ENCODE measurements at places on chromosomes 12 and 14.

DNA sequence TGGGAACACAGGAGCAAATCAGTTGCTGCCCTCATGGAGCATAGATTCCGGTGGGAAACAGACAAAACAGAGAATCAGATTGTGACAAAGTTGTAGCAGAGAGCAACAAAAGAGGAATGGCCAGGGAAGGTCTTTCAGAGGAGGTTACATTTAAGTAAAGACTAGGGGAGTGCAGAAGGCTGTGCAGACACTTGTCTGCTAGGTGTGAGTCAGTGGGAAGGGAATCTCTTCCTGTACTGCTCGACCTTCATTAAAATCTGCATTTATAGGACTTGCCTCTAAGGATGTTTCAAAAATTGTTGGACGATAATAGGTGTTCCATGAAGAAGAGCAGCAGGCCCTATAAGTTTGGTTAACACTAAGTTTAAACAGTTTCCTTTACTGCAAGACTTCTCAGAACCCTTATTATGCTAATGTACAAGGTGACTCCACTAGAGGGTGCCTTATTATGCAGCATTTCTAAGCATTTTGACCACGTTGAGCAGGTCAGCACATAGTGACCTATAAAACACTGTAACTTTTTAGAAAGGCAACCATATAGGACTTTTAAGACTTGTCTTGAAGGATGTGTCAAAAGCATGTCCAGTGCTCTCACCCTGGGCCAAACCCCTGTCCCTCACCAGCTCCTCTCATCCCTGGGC, 91.8 kb upstream of the RIC8B start:
- DNase-seq, result no peak

- DNase-seq, result no peak
Measured at GRCh38 chr12:15996254-15996653, 85.1 kb downstream of the DERA start.

DNA sequence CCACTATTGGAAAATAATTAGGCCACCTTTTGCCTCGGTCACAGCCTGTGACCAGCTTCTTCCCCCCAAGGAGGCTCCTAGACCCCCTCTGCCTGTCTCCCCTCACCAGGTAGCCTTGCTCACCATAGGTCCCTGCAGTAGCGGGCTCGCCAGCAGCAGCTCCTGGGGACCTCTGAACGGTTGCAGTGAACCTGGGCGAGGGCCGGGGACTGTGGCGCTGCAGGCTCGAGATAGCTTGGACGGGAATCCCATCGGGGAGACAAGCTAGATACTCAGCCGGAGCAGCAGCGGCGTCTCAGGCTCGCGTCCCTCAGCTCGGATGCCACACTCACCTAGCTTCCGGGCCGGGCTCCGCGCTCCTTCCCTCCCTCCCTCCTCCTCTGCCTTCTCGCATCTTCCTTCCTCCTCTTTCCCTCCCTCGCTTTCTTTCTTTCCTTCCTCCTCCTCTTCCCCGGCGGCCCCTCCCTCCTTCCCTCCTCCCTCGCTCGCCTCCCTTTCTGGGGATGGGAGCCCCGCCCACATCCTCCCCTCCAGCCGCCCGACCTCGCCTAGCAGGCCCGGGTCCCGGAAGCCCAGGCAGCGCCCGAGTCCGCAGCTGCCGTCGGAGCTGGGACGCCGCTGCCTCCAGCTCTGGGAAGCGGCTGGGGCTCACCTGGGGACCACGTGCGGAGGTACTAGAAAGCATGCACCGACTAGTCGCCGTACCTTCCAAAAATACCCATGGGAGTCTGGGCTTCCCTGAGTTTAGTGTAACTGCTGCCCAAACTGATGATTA, at the start of gene BMP4:
Gene BMP4, minus strand, starts transcription at position 399 of the 775 bp plus-strand sequence. CDS start 4,603 bp downstream, outside the sequence.
- DNase-seq, result no peak

DNA sequence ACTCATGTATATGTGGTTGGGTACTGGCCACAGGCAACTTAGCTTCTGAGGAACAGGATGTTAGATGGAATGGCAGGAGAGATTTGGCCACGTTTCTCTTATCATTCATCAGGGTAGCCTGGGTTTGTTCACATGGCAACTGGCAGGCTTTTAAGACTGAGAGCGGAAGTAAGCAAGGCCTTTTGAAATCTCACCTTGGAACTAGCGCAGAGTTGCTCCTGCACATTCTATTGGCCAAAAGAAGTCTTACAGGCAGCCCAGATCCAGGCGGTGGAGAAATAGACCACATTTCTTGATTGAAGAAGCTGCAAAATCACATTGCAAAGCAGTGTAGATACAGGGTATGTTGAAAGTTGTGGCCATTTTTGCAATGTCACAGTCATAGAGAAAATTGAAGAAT, 3.7 kb downstream of the CLEC4A start:
- DNase-seq, result no peak

- DNase-seq, result no peak
Measured at GRCh38 chr14:71194251-71194650, 287.0 kb downstream of the PCNX1 start.

GRCh38 chr12:21598651-21599050, 6.0 kb downstream of the GYS2 start:
- no peak for DNase-seq

- no peak for DNase-seq
Measured at GRCh38 chr14:67133144-67133543, 56.1 kb upstream of the GARIN2 start.

- no peak for DNase-seq
Measured at GRCh38 chr14:64394977-64395633, 7.0 kb downstream of the MTHFD1 start.

DNA sequence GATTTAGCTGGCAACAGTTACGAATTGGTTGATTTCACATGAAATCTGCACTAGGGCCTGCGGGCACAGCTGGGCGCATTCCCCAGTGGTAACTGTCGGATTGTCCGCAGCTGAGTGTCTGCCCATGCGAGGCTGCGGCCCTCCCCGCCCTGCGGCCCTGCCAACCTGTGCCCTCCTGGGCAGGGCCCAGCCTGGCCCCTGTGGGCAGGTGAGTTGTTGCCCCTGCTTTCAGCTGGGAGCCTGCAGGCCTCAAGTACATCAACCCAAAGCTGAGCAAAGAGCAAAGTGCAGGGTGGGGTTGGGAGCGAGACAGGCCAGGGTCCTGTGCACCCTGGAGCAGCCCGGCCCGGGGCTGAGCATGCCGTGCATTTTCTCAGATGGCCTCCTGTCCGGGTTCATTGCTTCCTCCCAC, 89.1 kb downstream of the ADGRD1 start:
- no peak for DNase-seq

DNA sequence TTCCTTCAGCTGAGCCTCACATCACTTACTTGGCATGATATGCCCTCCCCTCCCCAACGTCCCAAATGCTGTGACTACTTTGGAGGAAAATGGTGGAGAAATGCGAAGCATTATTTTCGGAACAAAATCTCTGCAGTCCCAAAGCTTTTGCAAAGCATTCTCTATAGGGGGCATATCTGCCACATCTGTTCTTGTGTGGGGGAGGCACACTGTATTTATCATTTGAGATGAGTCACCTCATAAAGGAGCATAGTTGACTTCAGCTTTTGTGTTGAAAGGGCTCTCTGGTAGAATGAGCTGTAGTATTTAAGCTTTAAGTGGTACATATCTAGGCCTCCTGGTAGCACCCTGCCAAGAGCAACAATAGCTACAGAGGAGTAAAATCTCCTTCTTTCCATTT, 447.5 kb downstream of the ADAMTS20 start:
- no peak for DNase-seq

DNA sequence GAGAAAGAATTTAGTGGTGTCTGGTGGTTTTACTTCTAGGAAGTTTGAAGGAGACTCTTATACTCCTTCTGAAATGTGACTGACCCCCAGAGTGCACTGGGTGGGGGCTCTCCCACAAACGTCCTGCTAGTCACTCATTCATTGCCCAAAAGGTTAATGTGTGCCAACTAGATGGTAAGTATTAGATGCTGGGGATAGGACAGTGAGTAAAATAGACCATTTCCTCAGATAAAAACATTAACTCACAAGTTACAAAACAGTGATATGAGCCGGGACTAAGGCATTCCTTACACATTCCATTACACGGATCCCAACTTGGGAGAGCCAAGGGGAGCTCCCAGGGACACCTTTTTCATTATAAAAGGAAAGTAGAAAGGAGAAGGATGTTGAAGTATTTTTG, 185.1 kb downstream of the ATXN7L3B start:
- DNase-seq, result no peak

DNA sequence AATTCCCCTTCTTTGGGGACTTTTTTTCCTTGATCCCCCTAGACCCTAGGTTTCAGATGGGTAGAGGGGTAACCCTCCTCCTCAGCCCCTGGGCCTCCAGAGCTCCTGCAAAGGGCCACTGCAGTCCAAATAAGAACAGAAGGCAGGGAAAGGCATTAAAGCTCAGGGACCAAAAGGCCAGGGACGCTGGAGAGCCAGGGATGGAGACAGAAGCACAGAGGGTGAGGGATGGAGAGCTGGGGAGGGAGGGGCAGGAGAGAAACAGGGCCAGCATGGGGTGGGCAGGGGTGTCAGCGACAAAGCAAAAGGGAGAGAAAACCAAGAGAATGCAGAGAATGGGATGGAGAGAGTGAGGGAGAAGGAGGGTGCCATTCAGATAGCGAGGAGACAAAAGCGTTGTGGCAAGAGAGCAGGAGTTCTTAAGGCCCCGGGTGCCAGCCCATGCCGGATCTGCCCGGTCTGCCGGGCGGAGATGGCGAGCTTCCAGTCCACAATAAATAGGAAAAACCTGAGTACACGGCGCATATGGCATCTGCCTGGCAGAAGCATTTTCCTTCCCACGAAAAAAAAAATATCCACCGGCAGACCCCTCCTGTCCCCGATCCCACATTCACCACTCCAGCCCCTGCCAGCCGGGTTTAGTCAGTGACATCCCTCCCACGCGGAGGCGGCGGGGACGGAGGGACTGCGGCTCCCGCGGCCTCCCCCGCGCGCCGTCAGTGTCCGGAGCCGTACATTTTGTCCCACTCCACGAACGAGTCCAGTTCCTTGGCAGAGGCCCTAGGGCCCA, 28.6 kb downstream of the FIGNL2 start:
- DNase-seq, result no peak

- DNase-seq, result no peak
Measured at GRCh38 chr12:14614704-14615121, 47.0 kb upstream of the PLBD1 start.

- DNase-seq, result no peak
Measured at GRCh38 chr12:117343296-117343695, 18.1 kb downstream of the NOS1 start.

DNA sequence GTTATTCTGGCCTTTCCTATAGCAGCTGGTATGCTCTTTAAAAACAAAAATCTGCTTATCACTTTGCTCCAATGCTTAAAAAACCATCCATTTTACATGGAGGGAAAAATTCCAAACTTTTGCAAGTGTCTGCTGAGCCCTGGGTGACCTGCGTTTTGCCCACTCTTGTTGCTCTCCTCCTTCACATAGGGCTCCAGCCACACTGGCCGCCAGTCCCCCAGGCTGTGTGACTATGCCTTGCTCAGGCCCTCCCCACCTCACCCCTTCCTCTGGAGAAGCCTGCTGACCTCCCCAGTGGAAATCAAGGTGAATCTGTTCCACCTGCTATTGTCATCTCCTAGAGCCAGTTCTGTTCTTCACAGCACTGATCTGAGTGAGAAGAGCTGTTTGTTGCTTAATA, 126.9 kb downstream of the SLC25A47 start:
- no peak for DNase-seq

DNA sequence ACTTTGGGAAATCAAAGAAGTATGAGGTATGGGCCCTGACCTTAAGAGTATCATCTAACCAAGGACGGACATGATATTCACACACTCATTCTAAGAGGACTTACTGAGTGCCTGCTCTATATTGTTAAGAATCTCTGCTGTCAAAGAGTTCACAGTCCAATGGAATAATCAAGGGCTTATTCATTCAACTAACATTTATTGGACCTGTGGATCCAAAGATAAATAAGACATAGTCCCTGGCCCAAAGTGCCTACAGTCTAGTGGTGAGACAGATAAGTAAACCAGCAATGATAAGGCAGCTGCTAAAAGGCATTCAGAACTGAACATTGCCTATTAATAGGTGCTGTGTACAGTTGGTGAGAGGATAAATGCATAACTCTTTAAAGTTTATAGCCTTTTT, 11.0 kb downstream of the WDR20 start:
- no peak for DNase-seq
